ENCODE measurements at places on chromosomes 11 and 22. TPM values are rescaled to one million over a fixed set of nuclear protein-coding genes. Genes with fewer than 3 reads are reported as not detected.

The SERPING1 gene
- total RNA-seq = 166 TPM

DNA sequence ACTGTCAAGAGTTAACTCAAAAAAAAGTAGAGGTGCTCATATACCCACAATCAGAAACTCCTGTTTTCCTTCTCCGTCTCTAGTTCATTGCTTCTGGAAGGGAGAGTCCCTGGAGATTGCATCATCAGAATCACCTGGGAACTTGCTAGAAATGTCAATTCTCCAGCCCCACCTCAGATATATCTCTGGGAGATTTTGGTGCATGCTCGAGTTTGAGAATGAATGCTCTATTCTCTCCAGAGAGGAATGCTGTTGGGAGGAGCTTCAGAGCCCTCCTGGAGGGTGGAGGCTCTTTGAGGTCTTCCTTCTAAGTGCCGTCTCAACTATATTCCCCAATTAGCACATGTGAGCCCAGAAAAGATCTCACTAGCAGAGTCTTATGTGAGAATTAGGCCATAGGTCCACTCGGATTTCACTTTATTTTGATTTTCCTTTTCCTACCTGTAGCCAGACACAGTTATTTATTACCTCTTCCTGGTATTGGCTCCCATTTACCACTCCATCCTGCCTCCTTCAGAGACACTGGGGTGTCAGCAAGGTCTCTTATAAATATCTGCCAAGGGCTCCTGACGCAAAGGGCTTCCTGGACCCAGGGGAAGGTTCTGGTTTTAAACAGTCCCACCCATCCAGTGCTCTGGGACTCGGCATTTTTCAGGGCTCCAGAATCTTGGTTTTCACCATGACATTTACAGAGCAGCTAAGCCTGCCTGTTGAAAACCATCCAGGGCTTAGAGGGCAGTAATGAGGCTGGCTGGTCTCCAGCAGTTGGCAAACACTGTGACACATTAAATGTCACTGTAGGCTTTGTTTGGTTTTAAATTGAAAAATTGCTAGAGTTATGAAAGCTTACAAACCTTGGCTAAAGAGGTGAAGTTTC is 136.2 kb downstream of the CD44 start:
- no peak overlapping the region for H3K4me3 ChIP-seq
- peaks cover 64% of the 10 kb centered on the region for H3K4me1 ChIP-seq
- H3K27me3 ChIP-seq = no peaks in the 10 kb centered on the region
- H3K27ac ChIP-seq = peak overlapping the region; percentile 90
- H3K36me3 ChIP-seq = no peaks in the 10 kb centered on the region

DNA sequence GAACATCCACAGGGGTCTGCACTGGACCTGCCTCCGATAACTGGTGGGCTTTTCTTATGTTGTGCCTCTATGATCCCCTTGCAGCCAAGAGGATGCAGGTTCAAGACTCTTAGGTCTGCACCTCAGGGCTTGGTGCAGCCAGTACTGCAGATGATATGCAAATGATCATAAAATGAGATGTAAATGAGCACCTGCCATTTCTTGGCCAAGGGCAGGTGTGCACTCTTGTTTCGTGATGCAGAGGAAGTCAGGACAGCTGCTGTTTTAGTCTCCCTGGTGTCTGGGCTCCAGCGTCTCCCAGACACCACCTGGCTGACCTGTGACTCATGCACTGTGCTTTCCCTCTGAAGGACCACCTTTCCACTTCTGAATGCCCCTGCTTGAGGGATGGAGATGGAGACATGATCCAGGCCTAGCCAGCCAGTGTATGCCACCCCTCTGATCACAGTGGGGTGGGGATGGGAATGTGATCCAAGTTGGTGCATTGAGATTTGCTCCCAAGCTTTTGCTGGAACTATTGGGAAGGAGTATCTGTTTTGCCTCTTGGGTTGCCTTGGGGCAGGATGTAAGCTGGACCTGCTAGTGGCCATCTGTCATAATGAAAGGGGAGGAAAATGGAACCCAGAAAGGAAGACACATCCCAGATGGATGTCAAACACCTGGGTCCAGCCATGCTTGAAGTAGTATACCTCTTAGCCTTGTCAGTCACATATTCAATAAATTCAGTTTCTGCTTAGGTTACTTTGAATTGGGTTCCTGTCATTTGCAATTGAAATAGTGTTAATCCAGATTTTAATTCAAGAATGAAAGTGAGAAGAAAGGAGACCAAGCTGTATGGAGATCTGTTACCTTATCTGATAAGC is 3.3 kb upstream of the KCNJ11 start:
- no peak overlapping the region for H3K4me3 ChIP-seq
- peaks cover 17% of the 10 kb centered on the region for H3K4me1 ChIP-seq
- H3K27me3 ChIP-seq = no peaks in the 10 kb centered on the region
- no peak for DNase-seq
- no peaks in the 10 kb centered on the region for H3K36me3 ChIP-seq
- no peak overlapping the region for H3K27ac ChIP-seq

GRCh38 chr11:115910379-115910778 is 406.2 kb upstream of the CADM1 start:
- DNase-seq = no peak
- no peaks in the 10 kb centered on the region for H3K27me3 ChIP-seq
- H3K4me3 ChIP-seq = no peak overlapping the region
- H3K4me1 ChIP-seq = no peaks in the 10 kb centered on the region

- no peaks in the 10 kb centered on the region for H3K4me1 ChIP-seq
- no peak overlapping the region for H3K27ac ChIP-seq
- no peaks in the 10 kb centered on the region for H3K36me3 ChIP-seq
- no peaks in the 10 kb centered on the region for H3K27me3 ChIP-seq
- peak; percentile 3 for DNase-seq
- no peak overlapping the region for H3K4me3 ChIP-seq
Observed at GRCh38 chr22:50703726-50704509, 31.3 kb downstream of the SHANK3 start.
